ENCODE measurements at places on chromosomes 16 and 17.
A peak's percentile ranks its signal among the peaks of the same experiment; 100 is the strongest.

DNA sequence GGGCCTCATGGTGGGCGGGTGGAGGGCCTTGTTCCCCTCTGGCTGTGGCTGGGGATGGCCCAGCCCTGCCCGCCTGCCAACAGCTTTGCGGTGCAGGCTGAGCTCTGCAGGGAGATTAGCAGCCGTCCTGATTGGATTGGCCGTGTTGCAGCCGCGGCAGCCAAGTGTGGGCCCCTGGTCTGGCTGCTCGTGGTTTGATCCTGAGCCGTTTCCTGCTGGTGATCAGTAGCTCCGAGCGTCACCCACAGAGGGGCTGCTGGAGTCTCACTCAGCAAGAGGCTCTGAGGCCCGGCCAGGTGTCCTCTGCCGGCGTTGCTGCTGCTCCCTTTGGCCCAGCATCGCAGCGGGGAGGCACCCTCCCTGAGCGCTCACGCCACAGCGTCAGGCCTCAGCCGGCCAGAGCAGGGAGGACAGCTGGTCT is 32.5 kb downstream of the BAIAP2 start:
- DNase-seq = no peak

- no peak for DNase-seq
These were observed 225.6 kb upstream of the HSBP1 start for GRCh38 chr16:83581994-83582747.

DNA sequence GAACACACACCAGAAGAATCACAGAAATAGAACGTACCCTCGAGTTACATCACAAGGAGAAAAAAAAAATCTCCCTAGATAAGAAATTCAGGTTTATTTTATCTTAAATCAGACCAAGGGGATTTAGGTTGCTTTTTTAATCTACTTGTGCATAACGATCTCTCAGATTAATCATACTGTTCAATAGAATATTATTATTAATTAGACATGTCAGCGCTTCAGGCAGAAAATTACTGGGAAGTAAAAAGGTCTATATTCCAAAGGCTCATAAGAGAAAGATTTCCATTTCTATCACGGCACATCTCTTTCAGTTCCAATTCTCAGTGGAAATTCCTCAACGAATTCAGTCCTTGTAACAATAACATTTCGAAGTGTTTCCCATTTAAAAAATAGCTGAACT is 77.7 kb upstream of the PSMD7 start:
- DNase-seq = no peak

DNA sequence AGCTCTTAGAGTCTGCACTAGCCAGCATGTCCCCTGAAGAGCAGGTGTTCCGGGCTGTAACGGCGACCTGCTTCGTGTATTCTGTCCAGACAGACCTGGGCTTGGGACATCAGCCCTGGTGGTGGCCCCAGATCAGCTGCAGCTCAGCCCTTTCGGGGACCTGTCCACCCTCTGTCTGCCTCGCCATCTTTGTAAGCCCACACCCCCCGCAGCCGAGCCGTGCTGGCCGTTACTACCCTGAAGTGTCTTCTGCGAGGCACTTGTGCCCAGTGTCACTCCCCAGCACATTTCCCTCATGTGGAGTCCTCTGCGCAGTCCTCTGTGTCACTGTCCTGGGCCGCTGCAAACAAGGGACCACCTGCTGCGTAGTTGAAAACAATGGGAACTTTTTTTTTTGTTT is 10.4 kb downstream of the CARD14 start:
- DNase-seq = no peak

- DNase-seq = no peak
These were observed 96.6 kb downstream of the CYB561 start for GRCh38 chr17:63349478-63350000.

GRCh38 chr17:30132615-30133014 is 16.0 kb downstream of the NSRP1 start:
- DNase-seq = no peak

DNA sequence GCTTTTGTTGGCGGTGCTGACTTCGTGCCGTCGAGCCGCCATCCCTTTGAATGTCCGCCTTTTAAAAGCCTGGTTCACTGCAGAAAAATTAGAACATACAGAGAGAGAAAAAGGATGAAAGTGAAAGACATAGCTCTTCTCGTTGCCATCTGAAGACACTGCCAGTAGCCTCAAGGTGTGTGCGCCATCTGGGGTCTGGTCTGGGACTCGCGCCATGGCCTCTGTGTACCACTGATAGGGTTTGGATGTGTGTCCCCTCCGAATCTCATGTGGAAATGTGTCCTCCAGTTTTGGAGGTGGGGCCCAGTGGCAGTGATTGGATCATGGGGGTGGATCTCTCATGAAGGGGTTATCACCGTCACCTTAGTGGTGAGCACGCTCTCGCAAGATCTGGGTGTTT is 15.5 kb downstream of the GSE1 start:
- DNase-seq = no peak

DNA sequence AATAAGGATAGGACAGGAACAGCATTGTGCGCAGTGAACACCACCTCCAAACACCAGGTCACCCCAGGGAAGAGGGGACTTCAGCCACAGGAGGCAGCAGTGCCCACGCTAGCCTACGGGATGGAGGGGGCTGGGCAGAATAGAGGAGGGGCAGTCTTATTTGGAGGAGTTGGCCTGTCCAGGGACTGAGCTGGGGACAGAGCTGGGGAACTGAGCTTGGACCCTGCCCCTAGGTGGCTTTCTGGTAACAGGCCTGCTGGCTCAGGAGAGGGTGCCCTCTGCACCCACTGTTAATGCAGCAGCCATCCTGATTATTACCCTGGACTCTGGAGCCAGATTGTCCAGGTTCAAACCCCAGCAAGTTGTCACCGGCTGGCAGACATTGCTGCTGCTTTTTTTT is 9.3 kb downstream of the CCDC102A start:
- peak; percentile 40 for DNase-seq

DNA sequence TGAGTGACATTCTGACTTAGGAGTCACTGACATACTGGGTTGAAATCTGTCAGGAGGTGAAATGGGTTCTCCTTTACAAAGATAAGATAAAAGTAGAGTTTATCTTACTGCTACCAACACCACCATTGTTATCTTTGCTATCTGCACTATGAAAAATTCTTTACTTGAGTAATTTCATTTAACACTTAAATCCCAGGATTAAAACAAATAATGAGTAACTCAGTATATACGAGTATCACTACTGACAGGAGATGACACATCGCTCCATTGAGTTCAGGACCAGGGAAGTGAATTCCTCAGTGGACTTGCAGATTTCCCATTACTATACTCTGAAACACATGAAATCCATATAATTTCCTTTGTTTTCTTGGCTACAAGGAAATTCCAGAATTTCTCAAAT is 242.1 kb upstream of the NLRP1 start:
- DNase-seq = no peak

DNA sequence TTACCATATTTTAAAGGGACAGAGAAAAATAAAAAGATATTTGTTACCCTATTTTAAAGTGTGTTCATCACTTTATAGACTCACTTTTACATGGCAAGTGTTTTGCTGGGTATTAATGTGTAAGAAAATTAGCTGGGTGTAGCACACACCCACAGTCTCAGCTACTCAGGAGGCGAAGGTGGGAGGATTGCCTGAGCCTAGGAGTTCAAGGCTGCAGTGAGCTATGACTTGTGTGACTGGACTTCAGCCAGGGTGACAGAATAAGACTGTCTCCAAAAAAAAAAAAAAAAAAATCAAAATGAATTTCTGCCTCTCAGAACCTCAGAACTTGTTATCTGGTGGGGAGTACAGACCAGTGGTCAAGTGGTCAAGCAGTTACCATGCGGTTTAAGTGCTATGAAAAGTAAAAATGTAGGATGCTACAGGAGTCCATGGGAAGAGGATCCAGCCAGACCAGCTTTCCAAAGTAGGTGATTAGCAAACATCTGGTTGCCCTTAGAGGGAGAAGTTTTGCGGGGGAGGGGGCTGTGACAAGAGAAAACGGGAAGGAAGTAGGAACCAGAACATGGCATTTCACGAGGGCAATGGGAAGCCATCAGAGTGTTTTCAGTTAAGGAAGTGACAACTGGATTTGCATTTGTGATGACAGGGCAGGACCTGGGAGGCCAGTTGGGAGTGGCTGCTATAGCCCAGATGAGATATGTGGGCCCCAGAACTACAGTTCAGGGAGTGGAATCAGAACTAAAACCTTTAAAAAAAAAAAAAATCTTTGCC is 13.9 kb downstream of the CNEP1R1 start:
- peak; percentile 66 for DNase-seq

DNA sequence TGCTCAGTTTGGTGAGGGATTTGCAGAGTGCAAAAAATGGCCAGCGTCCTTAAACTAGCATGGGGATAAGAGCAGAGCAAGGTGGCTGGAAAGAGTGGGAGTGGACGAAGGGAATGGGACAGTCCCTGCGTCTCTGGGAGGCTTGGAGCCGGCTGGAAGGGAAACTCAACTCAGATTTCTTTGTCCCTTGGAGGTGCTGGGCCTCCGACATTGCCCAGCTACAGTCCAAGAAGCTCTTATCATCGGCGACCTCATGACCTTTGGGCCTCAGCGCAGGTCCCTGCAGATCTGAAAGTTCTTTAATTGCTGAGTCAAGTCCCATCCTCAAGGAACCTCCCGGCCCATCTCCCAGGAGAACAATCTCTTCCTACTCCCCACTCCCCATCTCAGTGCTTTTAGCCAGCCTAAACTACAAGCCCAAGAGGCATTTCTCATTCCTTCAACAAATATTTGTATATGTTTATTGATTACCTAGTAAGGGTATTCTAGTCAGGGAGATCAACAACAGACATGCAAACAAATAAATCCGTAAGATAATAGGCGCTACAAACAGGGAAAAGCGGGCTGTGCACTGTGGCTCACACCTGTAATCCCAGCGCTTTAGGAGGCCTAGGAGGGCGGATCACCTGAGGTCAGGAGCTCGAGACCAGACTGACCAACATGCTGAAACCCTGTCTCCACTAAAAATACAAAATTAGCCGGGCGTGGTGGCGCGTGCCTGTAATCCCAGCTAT is 985 bp upstream of the TMEM107 start:
- DNase-seq = no peak

DNA sequence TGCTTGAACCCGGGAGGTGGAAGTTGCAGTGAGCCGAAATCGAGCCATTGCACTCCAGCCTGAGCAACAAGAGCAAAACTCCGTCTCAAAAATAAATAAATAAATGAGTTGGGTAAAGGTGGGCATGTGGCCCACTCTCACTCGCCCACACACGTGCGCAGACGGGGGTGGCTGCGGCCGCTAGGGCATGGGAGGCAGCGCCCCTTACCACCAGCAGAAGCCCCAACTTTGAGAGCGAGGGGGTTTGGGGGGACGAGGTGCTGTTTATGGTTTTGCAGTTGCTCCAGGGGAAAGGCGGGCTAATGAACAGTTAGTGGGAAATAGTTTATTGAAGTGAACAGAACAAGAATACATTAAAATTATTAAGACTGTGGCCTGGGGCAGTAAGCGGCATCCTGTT is 14.9 kb upstream of the RBFOX3 start:
- peak; percentile 51 for DNase-seq

- no peak for DNase-seq
These were observed 14.3 kb downstream of the DYNLL2 start for GRCh38 chr17:58097384-58098088.

DNA sequence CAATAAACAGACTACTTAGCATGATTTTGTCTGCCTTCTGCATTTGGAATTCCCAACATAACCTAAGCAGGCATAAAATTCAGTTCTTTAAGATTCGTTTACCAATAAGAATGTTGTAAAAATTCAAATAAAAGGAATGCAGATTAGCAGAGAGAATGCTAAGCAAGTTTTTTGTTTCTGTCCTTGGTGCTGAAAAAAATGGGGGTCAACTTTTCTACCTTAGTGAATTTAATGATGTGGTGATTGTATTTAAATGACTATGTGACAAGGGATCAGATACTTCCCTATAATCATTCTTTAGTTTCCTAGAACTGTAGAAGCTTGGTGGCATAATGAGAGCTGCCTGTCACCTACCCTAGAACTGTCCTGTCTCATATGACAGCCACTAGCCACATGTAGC is 159.5 kb downstream of the RBFOX1 start:
- DNase-seq = no peak

DNA sequence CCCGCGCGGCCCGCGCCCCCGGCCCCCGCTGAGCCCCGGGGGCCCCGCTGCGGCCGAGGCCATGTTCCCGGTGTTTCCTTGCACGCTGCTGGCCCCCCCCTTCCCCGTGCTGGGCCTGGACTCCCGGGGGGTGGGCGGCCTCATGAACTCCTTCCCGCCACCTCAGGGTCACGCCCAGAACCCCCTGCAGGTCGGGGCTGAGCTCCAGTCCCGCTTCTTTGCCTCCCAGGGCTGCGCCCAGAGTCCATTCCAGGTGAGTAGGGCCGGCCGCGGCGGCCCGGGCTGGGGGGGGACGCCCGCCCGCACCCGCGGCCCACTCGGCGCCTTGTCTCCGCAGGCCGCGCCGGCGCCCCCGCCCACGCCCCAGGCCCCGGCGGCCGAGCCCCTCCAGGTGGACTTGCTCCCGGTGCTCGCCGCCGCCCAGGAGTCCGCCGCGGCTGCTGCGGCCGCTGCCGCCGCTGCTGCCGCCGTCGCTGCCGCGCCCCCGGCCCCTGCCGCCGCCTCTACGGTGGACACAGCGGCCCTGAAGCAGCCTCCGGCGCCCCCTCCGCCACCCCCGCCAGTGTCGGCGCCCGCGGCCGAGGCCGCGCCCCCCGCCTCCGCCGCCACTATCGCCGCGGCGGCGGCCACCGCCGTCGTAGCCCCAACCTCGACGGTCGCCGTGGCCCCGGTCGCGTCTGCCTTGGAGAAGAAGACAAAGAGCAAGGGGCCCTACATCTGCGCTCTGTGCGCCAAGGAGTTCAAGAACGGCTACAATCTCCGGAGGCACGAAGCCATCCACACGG is 504 bp downstream of the MAZ start:
- peak; percentile 86 for DNase-seq

GRCh38 chr16:50478773-50479149 is 69.4 kb upstream of the NKD1 start:
- no peak for DNase-seq

- no peak for DNase-seq
These were observed 839.1 kb upstream of the RBFOX1 start for GRCh38 chr16:6493555-6493954.

GRCh38 chr16:15517743-15518377 is 83.5 kb downstream of the BMERB1 start:
- DNase-seq = no peak

DNA sequence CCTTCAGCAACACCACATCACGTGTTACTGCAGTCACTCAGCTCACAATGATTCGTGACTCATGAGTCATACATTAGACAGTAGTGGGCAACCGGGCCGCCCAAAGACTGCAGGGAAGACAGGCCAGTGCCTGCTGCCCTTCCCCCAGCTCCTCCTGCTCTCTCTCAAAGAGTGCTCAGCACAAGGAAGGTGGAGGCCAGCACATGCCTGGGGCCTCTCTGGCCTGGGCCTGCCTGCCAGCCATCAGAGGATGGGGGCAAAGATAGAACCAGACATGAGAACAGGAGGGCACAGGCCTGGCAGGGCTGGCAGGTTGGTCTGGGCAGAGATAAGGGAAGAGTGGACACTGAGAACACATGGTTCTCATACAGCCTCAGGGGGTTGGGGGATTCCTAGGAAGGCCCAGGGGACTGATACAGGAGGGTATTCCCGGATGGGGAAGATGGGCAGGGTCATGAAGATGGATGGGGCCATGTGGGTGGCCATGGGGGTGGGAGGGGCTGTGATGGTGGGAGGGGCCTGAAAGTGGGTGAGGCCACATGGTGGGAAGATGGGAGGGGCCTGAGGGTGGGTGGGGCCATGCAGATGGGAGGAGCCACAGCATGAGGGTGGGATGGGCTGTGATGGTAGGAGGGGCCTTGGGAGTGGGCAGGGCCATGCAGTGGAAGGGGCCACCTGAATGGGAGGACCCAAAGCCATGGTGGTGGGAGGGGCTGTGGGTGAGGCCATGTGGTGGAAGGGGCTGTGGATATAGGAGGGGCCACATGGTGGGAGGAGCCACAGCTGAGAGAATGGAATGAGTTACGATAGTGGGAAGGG is 29.0 kb downstream of the KATNB1 start:
- DNase-seq = no peak

- DNase-seq = no peak
These were observed 63.6 kb upstream of the ERCC4 start for GRCh38 chr16:13856398-13856797.
